ENCODE measurements at places on chromosomes 1 and 21. TPM values are rescaled to one million over a fixed set of nuclear protein-coding genes. Genes with fewer than 3 reads are reported as not detected.

- DNase-seq: no peak
Observed at GRCh38 chr1:156690675-156691036, 13.4 kb upstream of the NES start.

DNA sequence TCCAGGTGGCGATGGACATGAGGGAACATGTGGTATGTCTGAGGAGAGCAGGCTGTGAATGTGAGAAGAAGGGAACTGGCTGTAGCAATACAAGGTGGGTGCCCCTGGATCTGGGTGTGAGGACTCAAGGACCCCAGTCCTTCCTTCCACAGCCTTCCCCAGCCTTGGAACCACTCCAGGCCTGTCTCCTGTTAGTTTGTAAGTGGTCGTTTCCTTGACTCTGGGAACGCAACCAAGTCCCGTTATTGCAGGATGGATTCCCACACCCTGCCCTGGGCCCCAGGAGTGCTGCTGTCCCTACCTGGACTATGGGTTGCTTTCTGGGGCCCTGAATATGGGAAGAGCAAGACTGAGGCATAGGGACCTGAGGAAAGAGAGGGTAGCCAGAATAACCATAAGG is 47.2 kb upstream of the VANGL1 start:
- no peak for DNase-seq

DNA sequence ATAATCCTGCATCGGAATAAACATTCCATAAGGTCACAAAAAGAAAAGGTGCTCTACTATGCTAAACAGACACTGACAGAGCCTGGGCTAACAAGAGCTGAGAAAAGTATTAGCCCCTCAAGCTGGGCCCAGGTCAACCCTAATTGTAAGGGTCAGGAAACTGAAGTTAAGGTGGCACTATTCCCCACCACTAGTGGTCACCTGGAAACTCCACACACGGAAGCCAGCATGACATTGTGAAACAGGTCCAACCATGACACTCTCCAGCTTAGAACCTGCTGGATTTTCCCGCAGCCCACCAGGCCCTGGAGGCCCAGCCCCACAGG is 1.2 kb downstream of the PTTG1IP start:
- no peak for DNase-seq

AMY1A gene
- total RNA-seq: not detected

DNA sequence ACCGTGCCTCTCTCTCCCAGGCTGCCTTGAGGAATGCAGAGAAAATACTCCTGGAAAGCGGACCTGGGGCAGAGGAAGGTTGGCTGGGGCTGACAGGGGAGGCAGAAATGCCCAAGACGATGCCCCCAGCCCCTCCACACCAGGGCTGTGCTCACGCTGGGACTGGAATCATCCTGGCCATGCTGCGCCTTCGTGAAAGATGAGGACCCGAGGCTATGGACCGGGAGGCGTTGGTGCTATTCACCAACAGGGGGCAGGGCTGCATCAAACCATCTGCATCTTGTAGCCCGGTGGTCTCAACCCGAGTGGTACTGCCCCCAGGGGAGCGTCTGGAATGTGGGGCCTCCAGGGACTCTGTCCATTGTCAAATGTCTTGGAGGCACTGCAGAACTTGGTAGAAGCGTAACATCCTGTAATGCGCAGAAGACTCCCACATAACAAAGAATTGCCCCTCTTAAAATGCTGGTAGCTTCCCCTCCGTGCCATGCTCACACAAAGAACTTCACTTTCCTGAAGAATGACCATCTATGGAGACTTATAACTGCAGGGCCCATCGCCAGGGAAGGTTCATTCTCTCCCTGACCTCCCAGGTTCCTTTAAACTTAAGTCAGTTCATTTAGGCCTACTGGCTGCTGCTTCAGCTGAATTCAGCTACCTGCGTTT is 251.2 kb downstream of the RRAGC start:
- no peak for DNase-seq

- DNase-seq: peak; percentile 95
Observed at GRCh38 chr1:2231532-2232254, 3.6 kb downstream of the SKI start.

- DNase-seq: no peak
Observed at GRCh38 chr1:1541956-1542765, 1.7 kb upstream of the TMEM240 start.

CXADR gene
- total RNA-seq: 0.63 TPM

DNA sequence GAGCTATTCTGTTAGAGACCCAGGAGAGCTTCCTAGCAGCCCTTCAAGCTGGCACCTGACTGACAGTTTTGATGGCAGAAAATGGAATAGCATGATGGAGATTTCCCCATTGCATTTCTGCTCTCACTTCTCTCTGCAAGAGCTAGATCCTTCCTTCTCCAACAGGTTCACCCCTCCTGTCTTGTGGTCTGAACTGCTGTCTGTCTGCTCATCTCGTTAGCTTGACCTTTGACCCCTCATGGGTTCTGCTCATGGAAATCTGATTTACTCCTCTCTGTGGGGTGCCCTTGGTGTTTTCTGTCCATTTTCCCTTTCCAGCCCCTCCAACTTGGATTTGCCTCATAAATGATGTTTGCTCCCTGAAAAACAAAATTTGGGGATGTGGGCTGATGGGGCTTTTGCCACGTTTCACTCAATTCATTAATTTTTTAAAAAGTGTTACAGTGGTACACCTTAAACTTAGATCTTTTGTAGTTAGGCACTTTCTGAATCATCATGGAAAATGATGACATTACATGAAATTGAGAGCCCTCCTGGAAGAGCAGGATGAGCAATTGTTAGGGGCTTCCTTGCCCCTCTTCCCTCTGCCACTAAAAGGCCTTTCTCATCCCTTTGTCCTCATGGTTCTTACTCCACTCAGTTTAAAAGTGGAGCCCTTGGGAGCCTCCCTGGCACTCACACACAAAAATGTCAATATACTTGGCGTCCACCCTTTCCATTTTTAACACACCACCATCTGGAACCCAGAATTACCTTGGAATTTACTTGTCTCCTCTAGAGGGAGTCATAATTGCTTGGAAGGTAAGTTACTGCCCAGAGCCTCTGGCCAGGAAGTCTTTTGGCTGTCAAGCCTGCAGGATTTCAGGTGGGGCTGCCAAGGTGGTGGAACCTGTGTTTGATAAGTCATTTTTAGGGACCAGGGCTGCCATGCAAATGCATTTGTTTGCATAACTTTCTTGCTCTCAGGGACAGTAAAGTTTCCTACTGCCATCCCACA is 31.9 kb upstream of the IL19 start:
- DNase-seq: no peak

KRTAP12-4 gene
- not detected for total RNA-seq

GRCh38 chr1:58592522-58593134 is 15.6 kb upstream of the TACSTD2 start:
- peak; percentile 92 for DNase-seq

GDAP2 gene
- 32.8 TPM for total RNA-seq
